Fibroblast of lung (primary cell): ENCODE measurements at places on chromosomes 11 and 22. TPM values are rescaled to one million over a fixed set of nuclear protein-coding genes. Genes with fewer than 3 reads are reported as not detected.

DNA sequence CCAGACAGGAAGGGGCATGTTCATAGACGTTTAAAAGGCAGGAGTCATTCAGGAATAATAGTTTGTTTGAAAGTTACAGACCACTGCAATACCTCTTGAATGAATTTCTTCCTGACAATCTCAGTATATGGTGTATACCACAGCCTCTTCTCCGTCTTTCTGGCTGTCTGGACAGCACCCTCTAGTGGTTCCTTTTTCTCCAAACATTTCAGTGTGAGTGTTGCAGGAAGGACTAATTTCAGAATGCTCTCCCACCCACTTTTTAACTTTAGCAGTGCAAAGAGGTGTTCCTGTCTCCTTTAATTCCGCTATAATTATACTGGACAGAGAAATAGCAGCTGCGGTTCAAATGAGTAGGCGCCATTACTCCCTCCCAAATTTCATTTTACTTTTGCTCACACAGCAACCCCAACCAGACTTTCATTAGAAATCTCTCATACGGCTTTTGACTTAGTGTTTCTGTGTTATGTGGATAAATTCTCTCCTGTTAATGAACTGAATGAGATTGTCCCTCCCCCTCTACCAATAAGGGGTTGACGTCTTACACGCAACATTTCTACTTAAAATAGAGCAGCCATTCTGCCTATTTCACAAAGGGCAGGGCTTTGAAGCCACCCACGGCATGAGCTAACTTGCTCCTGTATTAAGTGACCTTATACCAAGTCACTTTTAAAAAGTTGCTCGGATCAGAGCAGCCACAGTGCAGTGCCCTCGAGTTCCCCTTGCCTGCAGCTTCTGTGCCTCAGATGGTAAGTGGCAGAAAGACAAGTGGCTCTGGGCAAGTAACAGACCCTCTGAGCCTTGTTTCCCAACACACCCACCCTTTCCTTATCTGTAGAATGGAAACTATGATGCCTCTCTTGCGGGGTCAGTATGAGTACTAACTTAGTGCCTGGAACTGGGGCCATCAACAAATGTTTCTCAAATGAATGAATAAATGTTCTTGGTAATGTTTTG is 368.6 kb downstream of the OPCML start:
- H3K4me3 ChIP-seq = no peak overlapping the region
- H3K4me1 ChIP-seq = no peaks in the 10 kb centered on the region
- peak; percentile 25 for DNase-seq
- no peak overlapping the region for H3K27ac ChIP-seq

DNA sequence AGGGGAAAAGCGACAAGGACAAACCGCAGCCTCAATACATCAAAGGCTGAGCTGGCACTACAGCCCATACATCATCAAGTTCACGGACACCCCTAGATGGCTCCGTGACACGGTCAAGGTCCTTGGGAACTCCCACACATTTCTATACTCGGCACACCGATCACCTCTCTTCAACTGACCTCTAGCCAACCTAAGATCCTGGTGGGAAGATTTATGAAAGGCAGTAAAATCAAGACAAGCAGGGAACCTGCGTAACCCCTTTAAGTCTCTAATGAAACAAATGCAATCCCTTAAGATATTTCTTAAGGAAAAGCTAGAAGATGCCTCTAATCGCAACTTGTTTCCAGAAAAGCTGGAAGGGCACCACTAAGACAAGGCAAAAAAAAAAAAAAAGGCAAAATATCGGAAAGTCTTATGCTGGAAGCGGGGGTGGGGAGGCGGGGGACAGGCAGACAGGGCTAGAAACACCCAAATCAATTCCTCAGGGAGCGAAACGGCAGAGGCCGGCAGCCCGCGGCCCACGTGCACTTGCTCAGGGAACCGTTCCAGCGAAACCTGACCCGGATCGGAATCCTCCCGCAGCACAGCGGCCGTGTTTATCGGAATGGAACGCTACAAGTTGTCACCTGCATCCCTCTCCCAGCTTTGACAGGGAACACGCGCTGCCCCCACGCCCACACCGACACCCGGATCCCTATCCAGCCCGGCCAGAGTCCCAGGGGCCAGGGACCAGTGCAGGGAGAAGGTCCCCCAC is 1.4 kb downstream of the ARHGAP20 start:
- H3K4me3 ChIP-seq = peak overlapping the region; percentile 69
- H3K36me3 ChIP-seq = no peaks in the 10 kb centered on the region
- DNase-seq = peak; percentile 43

DNA sequence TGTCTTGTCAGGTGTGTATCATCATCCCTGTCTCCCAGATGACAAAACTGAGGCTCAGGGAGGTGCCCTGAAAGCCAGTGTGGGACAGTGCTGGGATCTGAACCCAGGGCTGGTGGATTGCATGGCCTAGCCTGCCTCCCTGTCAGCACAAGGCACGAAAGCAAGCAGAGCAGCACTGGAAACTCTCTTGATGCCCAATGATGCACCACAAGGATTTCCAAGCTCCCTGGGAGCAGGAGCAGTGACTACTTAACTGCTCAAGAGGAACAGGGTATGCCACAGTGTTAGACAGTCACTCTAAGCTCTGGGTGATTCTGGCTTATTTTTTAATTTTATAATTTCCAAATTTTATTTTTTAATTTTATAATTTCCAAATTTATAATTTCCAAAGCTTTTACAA is 9.0 kb downstream of the ZC3H7B start:
- H3K27me3 ChIP-seq = no peaks in the 10 kb centered on the region
- peaks cover 19% of the 10 kb centered on the region for H3K4me1 ChIP-seq
- no peak for DNase-seq
- H3K4me3 ChIP-seq = no peak overlapping the region
- H3K27ac ChIP-seq = no peak overlapping the region
- peaks cover 8% of the 10 kb centered on the region for H3K36me3 ChIP-seq

GRCh38 chr11:118791961-118792569 is 1.1 kb upstream of the DDX6 start:
- no peaks in the 10 kb centered on the region for H3K4me1 ChIP-seq
- H3K36me3 ChIP-seq = no peaks in the 10 kb centered on the region
- no peak for DNase-seq
- peak overlapping the region; percentile 95 for H3K27ac ChIP-seq
- peak overlapping the region; percentile 74 for H3K4me3 ChIP-seq

- no peak overlapping the region for H3K4me3 ChIP-seq
- H3K27me3 ChIP-seq = no peaks in the 10 kb centered on the region
- peaks cover 15% of the 10 kb centered on the region for H3K36me3 ChIP-seq
- DNase-seq = no peak
- H3K27ac ChIP-seq = peak overlapping the region; percentile 99
Measured at GRCh38 chr11:64863391-64864060, 14.9 kb downstream of the EHD1 start.

- peak; percentile 23 for DNase-seq
- no peaks in the 10 kb centered on the region for H3K4me1 ChIP-seq
- no peaks in the 10 kb centered on the region for H3K27me3 ChIP-seq
Measured at GRCh38 chr22:31378123-31378522, 21.3 kb upstream of the DRG1 start.

DNA sequence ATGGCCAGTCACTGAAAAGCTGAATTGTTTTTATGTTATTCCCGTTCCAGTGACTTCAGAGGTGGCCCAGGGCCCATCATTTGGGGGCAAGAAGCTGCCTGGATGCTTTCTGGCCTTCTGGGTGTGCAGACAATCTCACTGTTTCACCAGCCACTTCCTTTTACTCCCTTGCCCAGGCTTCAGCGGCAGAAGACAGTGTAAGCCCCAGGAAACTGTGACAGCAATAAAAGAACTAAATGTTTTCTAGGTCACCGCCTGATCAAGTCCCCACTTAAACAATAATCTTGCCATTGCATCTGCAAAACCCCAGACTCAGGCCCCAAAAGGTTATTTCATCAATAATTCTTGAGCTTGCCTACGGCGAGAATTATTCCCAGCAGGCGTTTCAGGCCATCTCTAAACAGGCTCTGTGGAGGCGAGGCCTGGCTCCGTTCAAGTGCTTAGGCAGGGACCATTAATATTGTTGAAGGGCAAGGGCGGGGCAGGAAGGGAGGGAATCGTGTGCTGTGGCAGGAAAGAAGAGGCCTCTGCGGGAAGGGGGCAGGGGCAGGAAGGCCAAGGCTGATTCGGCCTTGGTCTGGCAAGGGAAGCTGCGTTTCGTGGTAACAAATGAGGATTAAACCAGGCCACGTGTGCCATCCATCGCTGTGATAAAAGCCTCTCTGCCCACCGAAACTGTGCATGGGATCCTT is 252.3 kb downstream of the KIRREL3 start:
- no peaks in the 10 kb centered on the region for H3K27me3 ChIP-seq
- H3K27ac ChIP-seq = no peak overlapping the region
- H3K4me3 ChIP-seq = no peak overlapping the region
- DNase-seq = peak; percentile 6
- H3K4me1 ChIP-seq = peaks cover 2% of the 10 kb centered on the region

GRCh38 chr11:5923794-5924193 is 18.3 kb upstream of the OR56A3 start:
- no peak for DNase-seq
- no peaks in the 10 kb centered on the region for H3K27me3 ChIP-seq
- H3K27ac ChIP-seq = no peak overlapping the region
- no peak overlapping the region for H3K4me3 ChIP-seq
- H3K36me3 ChIP-seq = no peaks in the 10 kb centered on the region
- no peaks in the 10 kb centered on the region for H3K4me1 ChIP-seq

- no peaks in the 10 kb centered on the region for H3K27me3 ChIP-seq
- H3K27ac ChIP-seq = no peak overlapping the region
- no peak for DNase-seq
- H3K4me1 ChIP-seq = peaks cover 13% of the 10 kb centered on the region
Measured at GRCh38 chr11:10587388-10587787, 18.9 kb upstream of the LYVE1 start.

Gene ROBO4
- 0.26 and 0.66 TPM in 2 replicates for total RNA-seq

Gene PCNX3
- 11.0 and 14.7 TPM in 2 replicates for total RNA-seq

Gene TCN2
- 6.9 and 7.1 TPM in 2 replicates for total RNA-seq

Gene PANX1
- 38.5 and 54.5 TPM in 2 replicates for total RNA-seq

Gene CYP2D6
- 0.26 and 0.33 TPM in 2 replicates for total RNA-seq

Gene LAYN
- 55.7 and 117 TPM in 2 replicates for total RNA-seq

Gene MS4A12
- total RNA-seq = not detected in 2 replicates

Gene BTG4
- total RNA-seq = under 0.01 and 0.33 TPM in 2 replicates

Gene MMP7
- 0.17 TPM in 1 of 2 replicates, not detected in the other for total RNA-seq
